Effector memory CD8-positive, alpha-beta T cell (primary cell): ENCODE measurements at places on chromosomes 3 and 15.

GRCh38 chr3:173055228-173055933 lies 85.7 kb downstream of the SPATA16 start:
- no peak for DNase-seq

GRCh38 chr3:124303305-124303910 lies 311.5 kb upstream of the ROPN1 start:
- DNase-seq, result no peak

DNA sequence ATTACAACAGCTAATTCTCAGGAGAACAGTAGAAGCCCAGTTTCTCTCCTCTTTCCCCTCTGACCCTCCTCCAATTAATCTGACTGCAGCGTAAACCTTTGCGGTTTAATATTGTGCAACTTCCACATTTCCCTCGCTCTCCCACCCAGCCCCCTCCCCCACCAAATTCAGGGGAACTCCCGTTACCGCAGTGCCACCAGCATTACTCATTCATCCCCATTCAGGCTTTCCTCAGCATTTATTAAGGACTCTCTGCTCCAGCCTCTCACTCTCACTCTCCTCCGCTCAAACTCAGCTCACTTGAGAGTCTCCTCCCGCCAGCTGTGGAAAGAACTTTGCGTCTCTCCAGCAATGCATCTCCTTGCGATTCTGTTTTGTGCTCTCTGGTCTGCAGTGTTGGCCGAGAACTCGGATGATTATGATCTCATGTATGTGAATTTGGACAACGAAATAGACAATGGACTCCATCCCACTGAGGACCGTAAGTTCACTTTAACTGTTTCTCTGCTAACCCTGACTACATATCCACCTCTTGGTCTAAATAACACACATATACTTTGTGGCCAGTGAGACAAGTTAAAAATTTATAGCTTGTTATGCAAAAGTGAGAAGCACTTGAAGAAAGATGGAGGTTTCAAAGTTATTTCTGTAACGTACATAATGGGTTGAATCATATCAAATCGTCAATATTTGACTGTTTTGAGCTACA lies at the start of gene PTX3:
Gene PTX3, plus strand, starts transcription at position 268 of the 709 bp plus-strand sequence. Its CDS starts 84 bp downstream, at position 352.
- no peak for DNase-seq

DNA sequence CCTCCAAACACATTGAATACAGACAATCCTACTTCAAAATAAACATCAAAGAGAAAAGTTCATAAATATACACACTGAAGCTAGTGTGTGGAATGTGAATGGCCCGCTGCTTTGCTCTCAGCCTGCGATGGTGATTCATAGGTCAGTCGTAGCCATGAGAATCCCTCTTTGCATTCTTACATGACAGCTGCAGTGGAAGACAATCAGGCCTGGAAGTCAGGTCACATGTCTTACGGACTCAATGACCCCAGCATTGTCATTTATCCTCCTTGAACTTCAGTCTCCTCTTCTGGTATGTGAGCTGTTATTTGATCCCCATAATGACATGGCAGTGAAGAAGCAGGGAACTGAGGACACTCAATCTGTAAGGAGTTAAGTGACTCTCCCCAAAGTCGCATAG lies 217.8 kb upstream of the EOMES start:
- no peak for DNase-seq

DNA sequence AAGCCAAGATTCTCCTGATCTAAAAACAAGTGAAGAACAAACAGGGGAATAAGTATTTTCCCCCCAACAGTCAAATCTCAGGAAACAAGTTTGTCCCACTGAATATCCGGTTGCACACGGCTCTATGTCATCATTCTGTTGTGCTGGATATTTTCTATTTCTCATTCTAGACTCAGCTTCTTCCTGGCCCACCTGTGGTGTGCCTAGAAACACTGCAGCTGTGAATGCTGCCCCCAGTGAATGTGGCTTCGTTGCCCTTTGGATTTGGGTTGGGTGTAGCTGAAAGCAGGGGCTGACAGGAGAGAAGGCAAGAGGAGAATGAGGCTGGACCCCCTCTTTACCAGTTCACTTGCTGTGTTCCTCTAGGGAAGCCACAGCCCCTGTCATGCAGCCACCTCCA lies 181.2 kb upstream of the PROK2 start:
- no peak for DNase-seq

DNA sequence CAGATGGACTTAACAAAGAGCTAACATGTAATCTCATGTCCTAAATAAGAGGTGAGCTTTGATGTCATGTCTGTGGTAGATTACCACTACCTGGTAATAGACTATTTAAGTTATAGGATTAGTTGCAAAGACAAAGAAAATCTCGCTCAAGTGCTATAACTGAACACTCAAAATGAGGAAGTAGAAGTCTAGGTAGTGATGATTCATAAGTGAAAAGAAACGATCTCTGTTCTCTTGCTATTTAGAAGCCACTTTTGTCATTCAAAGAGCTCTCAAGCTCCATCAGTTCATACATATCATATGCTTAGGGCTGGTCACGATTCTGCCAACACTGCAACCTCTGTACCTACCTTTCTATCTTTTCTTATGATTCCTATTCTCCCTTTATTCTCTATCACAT lies 110.9 kb downstream of the EDEM1 start:
- DNase-seq, result no peak

- DNase-seq, result no peak
These were observed 67.4 kb downstream of the FBLN2 start for GRCh38 chr3:13616359-13616758.

DNA sequence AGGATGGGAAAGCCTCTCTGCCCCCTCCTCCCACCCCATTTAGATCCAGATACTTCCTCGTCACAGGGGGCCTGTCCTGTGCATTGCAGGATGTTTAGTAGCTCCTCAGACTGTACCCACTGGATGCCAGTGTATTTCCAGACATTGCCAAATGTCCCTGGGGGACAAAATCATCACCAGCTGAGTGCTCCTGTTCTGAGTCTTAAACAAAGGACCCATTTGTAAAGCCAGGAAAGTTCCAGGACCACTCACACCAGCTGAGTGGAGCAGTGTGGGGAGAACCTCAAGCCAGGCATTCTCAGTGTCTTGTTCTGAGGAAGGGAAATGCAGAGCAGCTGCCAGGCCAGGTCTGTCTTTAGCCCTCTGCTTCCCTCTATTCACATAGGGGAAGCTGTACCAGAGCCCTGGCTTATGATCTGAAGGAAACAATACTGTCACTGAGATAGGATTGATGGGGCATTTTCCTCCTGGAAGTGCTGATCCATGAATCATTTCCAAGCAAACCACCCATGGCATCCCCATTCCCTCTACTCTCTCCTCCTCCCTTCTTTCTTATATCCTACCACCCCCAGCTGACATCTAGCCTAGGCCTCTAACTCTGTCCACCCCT lies 67.4 kb upstream of the MEX3B start:
- DNase-seq, result no peak

DNA sequence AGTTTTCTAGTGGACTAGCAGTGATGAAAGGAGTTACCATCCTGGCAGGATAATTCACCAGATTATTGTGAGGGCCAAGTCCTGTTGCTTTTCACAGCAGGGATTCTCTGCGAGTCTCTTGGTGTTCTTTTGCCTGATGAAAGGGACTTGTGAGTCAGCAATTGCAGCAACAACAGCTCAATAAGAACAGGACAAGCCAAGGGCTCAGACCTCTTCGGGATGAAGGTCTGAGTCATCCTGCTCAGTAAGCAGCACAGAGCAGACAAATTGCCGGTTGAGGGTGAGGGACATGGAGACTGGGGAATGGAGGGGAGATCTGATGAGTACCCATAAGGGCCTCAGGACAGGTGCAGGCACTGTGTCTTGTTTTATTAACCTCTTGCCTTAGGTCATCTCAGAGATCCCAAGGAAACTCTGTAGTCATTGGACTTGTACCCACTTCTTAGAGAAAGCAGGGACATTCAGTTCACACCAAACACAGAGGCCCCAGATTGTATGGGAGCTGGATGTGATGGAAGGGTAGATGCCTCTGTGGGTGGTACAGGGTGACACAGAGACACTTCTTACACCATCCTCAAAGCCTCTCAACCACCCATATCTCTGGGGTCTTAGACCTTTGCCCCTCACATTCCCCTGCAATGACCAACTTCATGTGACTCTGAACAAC lies 173.8 kb upstream of the TLE3 start:
- no peak for DNase-seq

DNA sequence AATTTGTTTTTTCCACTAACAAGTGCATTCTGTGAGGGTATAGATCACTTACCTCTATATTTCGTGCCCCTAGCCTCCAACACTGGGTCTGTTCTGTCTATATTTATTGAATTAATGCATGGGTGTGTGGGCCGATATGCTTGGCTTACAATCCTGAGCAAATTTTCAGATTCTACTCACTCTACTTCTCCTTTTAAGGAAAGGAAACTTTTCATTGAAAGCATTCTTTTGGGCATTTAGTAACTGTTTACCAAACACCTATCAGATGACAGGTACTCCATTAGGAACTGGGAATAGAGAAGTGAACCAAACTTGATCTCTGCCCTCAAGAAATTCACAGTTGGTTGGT lies 60.5 kb downstream of the TLE3 start:
- no peak for DNase-seq

DNA sequence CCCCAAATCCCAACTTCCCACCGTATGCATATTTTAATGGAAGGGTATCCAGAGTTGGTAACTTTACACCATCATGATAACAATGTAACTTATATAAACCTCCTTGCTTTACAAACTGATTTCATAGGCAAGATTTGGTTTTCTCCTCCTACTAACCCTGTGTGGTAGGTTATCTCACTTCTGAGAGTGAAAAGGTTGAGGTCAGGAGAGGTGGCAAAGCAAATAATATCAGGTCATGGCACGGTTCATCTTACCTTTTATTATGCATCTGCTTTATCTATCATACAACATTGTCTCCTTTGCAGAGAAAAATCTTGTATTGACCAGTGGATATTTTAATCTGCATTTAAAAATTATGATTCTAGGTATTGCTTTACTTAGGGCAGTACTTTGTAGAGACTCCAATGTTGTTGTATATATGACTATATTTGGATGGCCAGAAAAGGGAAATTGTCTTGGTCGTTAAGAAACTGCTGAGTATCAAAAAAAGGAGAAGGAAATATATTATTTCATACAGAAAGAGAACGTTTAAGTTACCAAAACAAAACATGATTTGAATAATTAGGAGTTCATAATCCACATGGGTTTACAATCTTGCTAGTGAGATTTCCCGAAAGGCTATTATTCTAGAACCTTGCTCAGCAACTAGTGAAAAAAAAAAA lies 30.4 kb downstream of the NFKBIZ start:
- no peak for DNase-seq

DNA sequence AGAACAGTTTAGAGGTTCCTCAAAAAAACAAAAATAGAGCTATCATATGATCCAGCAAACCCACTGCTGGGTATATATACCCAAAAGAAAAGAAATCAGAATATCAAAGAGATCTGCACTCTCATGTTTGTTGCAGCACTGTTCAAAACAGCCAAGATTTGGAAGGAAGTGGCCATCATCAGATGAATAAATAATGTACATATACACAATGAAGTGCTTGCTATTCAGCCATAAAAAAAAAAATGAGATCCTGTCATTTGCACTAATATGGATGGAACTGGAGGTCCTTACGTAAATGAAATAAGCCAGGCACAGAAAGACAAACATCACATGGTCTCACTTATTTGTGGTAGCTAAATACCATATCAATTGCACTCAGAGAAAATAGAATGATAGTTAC lies 58.4 kb downstream of the SCAPER start:
- no peak for DNase-seq

- no peak for DNase-seq
These were observed 90.0 kb downstream of the STT3B start for GRCh38 chr3:31622636-31623288.

GRCh38 chr3:24197809-24198208 lies 252.7 kb downstream of the NR1D2 start:
- DNase-seq, result no peak

DNA sequence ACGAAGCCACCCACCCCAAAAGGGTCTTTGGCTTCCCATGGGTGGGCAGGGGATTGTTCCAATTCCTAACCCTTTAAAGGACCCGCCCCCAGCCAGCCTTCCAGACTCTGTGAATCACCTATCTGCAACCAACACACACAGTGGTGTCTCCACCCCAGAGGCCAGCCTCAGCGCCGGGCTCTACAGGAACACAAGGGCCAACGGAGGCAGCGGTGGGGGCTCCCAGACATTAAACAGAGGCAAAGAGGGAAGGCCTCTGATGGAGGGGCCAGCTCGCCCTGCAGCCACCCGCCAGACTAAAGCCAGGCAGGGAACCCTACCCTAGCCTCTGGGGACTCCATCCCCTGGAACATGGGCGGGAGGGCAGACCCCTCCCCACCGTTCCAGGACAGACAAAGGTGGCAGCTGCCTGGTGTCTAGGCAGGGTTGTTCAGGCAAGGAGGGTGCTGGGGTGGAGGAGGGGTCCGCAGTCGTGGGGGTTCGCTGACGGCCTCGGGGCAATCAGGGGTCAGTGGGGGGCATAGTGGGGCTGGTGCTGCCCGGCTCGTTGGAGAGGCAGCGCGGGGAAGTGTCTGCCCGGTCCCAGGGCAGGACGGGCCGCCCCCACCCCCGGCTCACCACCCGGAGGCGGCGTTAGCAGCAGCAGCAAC lies 448 bp downstream of the SHISA5 start:
- DNase-seq, result no peak

- no peak for DNase-seq
These were observed 173.8 kb downstream of the SMAD6 start for GRCh38 chr15:66875588-66876420.

GRCh38 chr3:71078199-71078598 lies 505.3 kb downstream of the FOXP1 start:
- DNase-seq, result no peak

- no peak for DNase-seq
These were observed 326.7 kb upstream of the ROPN1 start for GRCh38 chr3:124318656-124319055.
